Natural killer cell treated with Interleukin-12 subunit alpha and Interleukin-12 subunit beta and Interleukin-15 and Interleukin-18, amount 100 ng/mL, for 72 hours (primary cell): ENCODE measurements at places on chromosomes 13 and 19.

DNA sequence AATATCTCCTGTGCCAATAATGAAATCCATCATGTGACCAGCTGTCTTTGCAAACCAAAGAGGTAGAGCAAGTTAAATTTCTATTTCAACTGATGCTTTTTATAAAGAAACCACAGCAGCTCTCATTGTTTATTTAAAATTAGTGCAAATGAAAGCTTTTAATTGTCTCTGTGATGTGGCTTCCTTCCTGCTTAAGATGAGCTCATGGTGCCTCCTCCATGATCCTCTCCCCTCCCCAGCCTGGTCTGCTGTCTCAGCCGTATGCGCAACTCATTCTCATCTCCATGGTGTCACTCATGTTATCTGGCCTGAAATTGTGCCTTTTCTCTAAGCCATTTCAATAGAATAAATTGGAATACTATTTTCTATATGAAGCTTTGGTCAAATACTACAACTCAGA lies 270.6 kb downstream of the FGF14 start:
- DNase-seq: no peak

GRCh38 chr19:49637821-49638738 lies 1.9 kb downstream of the RRAS start:
- DNase-seq: no peak

- no peak for DNase-seq
Measured at GRCh38 chr13:20582026-20582425, 15.1 kb downstream of the IFT88 start.

DNA sequence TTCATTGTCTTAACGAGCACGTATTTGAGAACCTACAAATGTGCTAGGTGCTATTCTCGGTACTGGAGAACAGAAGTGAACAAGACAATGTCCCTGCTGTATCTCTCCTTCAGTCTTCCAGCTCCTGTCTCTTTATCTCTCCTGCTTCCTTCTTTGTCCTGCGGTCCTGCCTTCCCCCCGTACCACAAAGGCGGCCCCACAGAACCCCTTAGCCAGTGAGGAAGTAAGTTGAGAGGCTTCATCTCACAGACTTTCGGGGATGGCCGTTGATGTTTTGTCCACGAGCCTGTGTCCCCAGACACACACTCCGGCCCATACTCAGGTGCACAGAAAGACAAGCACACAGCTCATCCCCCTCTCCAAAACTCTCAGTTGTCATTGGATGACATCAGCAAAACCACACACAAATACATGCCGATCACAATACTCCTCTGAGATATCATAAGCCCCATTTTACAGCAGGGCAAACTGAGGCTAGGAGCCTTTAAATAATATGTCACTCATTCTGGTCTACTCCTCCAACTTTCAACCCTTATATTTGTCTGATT lies 507 bp upstream of the SWSAP1 start:
- no peak for DNase-seq

GRCh38 chr19:6737873-6738786 lies 750 bp upstream of the GPR108 start:
- DNase-seq: peak; percentile 85

DNA sequence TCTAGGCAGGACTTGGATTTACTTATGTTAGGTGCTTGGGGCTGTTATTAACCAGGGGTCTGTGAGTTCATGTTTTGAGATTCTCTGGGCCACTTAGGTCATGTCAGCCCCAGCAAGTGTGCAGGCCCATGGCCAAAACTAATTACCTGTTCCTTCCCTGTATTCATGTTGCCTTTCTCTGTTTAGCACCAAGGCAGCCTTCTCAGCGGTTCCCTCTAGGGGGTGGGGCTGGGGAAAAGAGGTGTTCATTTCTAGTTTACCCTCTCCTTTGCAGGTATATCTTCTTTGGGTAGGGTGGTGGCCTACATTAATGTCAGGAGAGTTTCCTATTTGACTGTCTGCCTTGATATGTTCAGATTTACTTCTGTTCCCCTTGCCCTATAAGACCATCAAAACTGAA lies 61.7 kb downstream of the PDS5B start:
- no peak for DNase-seq

DNA sequence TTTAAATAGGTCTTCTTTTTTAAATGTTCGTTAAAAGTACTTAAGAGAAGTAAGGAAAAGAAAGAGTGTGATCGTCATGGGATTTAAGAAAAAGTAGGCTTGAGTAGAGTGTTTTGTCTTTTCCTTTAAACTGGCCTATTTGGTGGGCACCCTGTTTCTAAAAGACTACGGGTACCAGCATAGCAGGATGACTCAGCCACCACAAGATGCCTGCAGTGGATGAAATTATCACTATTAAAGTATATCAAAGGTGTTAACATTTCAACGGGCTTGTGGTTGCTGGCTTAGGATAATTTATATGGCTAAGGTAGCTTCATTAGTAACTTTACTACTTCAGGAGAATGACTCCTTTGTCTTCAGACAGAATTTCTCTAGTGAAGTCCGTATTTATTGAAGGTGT lies 112.6 kb downstream of the STARD13 start:
- DNase-seq: no peak

DNA sequence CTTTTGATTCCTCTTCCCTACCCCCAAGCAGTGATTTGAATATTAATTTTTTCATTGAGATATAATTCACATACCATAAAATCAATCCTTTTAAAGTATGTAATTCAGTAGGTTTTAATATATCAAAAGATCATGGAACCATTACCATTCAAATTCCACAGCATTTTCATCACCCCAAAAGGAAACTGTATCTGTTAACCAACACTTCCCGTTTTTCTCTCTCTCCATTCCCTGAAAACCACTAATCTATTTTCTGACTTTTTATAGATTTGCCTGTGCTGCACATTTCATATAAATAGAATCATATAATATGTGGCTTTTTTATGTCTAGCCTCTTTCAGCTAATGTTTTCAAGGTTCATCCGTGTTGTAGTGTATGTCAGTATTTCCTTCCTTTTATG lies 107.1 kb downstream of the PAN3 start:
- DNase-seq: no peak

GRCh38 chr13:96200810-96201209 lies 110.9 kb downstream of the HS6ST3 start:
- no peak for DNase-seq

- peak; percentile 98 for DNase-seq
Measured at GRCh38 chr19:12791345-12792050, at the start of gene JUNB. TSS of gene JUNB (plus strand) at chr19:12791486. CDS start at chr19:12791772, 286 bp downstream.
